ENCODE measurements at places on chromosomes 7 and 10. TPM values are rescaled to one million over a fixed set of nuclear protein-coding genes. Genes with fewer than 3 reads are reported as not detected.

DNA sequence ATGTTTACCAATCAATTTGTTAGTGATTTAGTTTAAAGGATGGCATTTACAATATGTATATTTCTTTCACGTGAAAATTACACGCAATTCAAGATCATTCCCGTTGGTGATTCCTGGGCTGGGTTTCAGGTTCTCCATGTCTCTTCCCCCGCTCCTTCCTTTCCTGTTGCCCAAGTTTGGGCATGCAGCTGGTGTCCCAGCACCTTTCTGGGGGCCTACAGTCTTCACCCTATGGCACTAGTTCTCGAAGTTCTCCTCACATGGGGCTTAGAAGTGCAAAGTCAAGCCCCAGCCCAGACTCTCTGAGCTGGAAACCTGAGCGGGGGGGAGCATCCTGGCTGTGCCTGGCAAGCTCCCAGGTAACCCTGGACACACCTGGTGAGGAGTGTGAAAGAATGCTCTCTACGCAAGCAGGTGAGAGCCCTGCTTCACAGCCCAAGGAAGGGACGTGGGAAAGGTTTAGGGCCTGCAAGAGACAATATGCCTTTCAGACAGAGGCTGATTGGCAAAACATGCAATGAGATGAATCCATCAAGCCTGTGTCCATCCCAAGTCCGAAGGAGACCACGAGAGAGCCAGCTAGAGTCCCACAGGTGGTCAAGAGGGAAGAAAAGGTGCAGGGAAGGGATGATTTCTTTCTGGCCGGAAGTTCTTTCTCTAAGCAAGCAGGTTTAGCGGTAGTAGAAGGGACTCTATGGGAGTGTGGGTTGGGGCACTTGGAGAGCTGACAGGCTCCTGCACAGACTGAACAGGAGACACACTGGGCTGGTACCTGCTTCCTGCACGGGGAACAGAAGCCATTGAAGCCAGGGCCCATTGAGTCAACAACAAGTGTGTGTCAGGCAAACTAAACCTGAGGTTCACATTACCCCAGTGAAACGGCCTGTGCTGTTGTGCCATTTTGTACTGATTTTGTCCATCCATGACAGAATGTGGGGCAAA lies 131.1 kb downstream of the ADARB2 start:
- DNase-seq = no peak

DNA sequence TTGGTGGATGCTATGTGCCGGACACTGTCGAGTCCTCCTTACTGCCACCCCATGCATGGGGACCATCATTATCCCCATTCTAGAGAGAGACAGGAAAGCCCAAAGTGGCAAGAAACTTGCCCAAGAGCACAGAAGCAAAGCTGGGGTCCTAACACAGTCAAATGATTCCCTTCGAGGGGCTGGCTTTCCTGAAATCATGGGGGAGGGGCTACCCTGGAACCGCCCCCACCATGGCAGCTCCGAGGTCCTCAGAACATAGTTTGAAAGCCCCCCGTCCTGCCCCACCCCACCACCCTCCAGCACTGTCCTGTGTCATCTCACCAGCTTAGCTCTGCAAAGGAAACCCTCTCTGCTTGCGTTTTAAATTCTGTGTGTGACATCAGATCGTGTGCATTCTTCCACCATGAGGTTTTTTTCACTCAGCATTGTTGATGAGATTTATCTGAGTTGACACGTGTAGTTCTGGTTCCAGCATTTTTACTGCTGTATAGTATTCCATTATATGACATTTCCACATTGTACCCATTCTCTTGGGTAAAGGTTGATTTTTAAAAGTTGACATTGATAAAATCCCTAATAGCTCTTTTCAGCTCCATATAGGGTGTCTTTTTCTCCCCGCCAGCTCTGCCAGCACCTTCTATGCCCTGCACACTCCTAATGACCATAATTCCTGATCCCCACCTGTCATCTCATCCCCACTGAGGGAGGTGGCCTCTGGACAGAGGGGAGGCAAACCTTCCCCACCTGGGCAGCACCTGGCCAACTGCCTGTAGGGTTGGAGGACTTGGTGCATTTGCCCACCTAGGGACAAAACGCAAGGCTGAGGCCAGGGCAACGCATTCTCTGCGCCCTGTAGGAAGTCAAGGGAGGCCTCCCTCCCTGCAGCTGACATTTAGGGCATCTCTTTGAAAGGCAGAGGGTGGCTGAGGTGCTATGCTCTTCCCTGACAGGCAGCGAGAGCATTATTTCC lies 100.2 kb upstream of the GPR26 start:
- DNase-seq = no peak

Gene PLEKHA1
- polyA plus RNA-seq = 102 TPM

Gene CYP3A7
- polyA plus RNA-seq = 0.91 TPM

- no peak for DNase-seq
These were observed 28.6 kb downstream of the MTURN start for GRCh38 chr7:30163231-30163894.
